ENCODE measurements at places on chromosomes 7 and 10.
A peak's percentile ranks its signal among the peaks of the same experiment; 100 is the strongest.

DNA sequence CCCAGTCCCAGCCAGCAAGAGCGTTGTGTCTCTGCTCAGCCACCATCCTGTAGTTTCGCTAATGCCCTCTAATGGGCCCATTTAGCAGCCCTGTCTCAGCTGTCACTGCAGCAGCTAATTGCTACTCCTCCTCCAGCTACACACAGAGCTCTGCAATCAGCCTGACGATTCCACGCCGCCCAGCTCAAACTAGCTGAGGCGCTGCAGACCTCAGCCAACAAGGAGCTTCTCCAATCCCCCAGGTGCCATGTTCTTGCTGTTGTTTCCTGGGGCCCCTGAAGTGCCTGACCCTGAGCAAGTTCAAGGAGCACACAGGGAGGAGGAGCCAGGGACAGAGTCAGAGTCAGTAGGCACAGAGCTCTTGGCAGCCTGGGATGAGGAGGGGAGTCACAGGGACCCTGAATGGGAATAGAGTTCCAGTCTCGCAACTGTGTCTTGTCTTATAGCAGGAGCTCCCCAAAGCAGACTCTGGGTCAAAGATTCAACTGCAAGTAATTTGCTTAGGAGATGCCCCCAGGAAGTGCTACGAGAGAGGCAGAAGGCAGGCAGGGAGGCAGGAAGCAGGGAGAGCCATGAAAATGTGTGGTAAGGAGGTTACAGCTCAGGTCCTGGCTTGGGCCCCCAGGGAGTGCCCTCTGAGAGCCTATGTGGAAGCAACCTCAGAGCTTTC, 135.8 kb upstream of the UNC5B start:
- DNase-seq = no peak

DNA sequence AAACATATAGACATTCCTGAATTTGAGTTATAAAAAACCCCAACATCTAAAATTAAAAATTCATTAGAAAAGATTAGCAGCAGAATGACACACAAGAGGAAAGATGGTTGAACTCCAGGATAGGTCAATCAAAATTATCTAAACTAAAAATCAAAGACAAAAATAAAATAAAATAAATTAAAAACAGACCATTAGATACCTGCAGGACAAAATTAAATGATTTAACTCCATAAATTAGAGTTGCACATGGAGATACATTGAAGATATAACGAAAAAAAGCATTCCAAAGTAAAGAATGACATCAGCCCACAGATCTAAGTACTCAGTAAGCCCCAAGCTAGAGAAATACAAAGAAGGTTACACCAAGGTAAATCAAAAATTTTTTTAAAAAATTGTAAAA, 226.1 kb upstream of the SORCS1 start:
- DNase-seq = no peak

- DNase-seq = no peak
Observed at GRCh38 chr7:100406767-100407166, 21.7 kb downstream of the ZCWPW1 start.

DNA sequence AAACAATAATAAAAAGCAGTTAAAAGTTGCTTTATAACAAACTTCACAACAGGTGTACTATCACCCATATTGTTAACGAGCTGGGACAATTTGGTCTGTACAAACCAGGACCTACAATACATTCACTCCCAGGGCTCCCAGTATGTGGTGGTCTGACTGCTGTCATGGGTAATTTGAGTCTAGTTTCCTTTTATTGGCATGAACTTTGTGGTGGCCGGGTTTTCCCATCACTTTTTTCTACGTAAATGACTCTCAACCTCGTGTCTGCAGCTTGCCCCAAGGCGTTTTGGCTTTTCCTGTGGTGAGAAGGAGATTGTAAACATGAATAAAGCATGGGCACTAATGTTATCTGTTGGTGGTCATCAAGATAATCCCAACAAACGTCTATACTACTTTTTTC, 118.7 kb upstream of the CDK6 start:
- no peak for DNase-seq

GRCh38 chr7:51031791-51032515, 249.3 kb upstream of the GRB10 start:
- no peak for DNase-seq

DNA sequence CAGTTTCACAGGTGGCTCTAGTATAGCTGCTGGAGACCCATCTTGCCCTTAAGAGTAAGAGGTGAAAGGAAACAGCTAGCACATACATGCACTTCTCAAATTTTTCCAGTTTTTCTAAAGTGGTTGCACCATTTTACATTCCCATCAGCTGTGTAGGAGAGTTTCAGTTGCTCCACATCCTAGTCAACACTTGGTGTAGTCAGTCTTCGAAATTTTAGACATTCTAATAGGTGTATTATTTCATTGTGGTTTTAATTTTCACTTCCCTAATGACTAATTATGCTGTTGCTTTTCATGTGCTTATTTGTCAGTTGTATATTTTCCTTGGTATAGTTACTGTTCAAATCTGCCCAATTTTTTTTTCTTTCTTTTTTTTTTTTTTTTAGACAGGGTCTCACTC, 9.5 kb upstream of the HACD1 start:
- DNase-seq = no peak

- no peak for DNase-seq
Observed at GRCh38 chr7:150804802-150805201, 4.2 kb downstream of the TMEM176A start.

GRCh38 chr7:37341033-37341630, 107.5 kb downstream of the ELMO1 start:
- no peak for DNase-seq

DNA sequence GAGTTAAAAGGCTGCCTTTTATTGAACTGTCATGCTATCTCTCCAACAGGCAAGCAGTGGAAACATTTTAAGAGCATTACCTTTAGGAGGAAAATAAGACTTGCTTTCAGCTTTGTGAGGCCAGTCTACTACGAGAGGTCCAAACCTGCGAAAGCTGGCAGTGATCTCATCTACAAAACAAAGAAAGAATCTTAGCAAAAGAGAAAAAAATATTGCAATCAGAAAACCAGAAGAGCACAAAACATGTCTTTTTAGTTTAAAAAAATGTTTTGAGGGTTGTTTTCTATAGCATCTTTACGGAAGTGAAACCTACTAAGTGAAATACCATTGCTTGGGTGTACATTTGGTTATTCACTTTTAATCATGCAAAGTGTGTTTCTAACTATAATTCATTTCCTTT, 147.9 kb downstream of the CPEB3 start:
- DNase-seq = no peak

GRCh38 chr7:89757910-89758309, 396.4 kb upstream of the STEAP1 start:
- no peak for DNase-seq

DNA sequence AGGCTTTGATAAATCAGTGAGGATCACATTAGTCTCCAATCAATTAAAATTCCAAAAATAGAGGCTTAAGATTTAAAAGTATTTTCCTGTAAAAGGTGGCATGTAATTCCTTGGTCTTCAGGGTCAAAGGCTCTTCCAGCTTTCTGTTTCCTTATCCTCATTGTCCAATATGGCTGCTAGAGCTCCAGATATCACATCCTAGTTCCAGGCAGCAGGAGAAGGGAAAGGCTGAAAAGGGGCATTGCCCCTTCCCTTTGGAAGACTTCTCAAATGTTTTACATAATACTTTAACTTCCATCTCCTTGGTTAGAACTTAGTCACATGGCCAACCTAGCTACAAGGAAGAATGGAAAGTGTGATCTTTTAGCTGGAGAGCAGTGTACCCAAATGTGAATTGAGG, 39.2 kb upstream of the JAZF1 start:
- no peak for DNase-seq

DNA sequence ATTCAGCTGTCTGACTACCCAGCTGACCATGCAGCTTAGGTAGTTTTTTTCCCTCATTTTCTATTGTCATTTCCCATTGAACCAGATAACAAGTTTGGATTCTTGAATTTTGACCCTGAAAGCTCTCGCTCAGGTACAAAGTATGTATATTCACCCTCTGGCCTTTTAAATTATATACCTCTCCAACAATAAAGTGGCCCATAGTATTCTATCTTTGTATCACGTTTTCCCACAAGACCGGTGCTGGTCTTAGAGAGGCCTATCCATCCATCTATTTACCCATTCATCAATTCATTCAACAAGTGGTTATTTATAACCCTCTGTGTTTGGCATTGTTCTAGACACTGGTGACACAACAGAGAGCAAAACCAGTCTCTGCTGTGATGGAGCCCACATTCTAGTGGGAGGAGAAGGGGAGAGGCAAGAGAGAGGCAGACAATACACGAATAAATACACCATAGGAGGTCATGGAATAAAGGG, 35.2 kb upstream of the NPSR1 start:
- DNase-seq = no peak

DNA sequence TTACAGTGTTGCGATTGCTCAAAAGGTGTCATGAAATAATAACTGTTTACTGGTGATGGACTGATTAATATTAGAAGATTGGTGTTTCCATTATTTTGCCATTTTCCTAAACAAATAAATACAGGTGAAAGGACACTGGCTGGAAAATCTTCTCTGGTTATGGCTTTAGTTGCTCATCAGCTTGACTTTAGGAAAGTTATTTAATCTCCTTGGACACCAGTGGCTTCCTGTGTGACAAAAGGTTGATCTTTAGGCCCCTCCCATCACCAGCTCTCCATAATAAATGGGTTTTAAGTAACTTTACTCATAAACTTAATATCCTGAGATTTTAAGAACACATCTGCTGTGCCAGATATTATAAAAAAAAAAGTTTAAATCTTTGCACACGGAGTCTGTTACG, 737 bp downstream of the CABCOCO1 start:
- DNase-seq = peak; percentile 2

- DNase-seq = no peak
Observed at GRCh38 chr10:132543916-132544743, 6.5 kb downstream of the INPP5A start.

GRCh38 chr7:24191362-24191761, 92.6 kb upstream of the NPY start:
- no peak for DNase-seq

DNA sequence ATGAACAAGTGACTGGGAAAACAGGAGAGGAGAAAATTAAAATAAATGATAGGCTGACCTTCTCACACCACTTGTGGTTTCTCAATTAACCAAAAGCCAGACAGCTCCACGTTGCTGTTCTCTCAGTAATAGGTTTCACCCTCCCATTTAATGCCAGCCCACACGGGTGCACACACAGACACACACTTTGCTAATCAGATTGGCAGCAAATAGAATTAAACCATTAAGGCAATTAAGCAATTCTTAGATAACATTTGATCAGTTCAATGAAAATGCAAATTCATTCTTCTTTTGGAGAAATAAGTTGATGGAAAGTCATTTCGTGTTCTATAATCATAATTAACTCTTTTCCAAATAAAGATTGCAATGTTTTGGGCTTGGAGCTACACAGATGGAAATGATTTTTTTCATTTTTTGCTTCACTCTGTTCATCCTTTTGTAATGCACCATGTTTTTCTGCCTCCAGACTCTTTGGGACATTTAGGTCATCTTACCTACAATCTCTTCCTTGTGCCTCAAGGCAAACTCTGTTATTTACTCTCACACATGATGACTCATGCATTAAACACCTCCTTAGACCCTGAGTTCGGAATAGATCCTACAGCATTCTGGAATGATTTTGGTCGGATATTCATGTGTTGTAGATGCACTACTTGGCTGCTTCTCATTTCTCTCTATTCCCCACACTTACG, 700.7 kb downstream of the AUTS2 start:
- DNase-seq = no peak

GRCh38 chr10:30432622-30433305, 1.2 kb upstream of the MAP3K8 start:
- DNase-seq = no peak

DNA sequence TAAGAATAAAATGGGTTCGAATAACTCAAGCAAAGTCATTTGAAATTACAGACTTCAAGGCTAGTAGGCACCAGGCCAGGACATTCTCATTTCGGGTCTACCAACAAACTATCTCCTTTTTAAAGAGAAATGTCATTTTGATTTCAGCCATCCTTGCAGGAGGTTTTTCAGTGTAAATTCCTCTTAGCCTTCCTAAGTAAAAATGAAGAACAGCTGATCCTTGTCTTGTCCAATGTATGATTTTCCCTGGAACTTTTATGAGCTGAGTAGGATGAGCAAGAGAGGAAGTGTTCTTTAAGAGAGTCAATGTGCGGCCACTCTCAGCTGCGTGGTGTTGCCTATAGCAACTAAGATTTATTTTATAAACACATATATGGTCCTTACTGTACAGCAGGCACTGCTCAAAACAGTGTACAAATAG, 110.1 kb downstream of the PLCE1 start:
- DNase-seq = no peak

GRCh38 chr7:125074141-125074540, 144.5 kb upstream of the POT1 start:
- no peak for DNase-seq

DNA sequence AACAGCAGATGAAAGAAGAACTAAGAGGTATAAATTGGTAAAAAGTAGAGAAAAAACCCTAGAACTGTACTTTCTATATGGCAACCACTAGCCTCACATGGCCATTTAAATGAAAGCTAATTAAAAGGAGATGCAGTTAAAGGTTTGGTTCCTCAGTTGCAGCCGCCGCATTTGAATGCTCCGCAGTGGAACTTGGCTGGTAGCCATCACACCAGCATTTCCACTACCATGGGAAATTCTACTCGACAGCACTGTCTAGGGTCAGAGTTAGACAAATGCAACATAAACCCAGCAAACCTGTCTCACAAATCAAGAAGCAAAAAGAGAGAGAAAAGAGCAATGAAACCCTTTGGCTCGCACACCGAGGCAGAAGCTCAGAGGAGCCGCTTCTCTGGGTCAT, 29.7 kb downstream of the VIPR2 start:
- no peak for DNase-seq

Measured in retinal pigment epithelial cell (primary cell).